T-helper 17 cell (primary cell): ENCODE measurements at places on chromosomes 16 and 17.

GRCh38 chr16:57628783-57629293 lies 408 bp downstream of the ADGRG1 start:
- DNase-seq, result no peak

DNA sequence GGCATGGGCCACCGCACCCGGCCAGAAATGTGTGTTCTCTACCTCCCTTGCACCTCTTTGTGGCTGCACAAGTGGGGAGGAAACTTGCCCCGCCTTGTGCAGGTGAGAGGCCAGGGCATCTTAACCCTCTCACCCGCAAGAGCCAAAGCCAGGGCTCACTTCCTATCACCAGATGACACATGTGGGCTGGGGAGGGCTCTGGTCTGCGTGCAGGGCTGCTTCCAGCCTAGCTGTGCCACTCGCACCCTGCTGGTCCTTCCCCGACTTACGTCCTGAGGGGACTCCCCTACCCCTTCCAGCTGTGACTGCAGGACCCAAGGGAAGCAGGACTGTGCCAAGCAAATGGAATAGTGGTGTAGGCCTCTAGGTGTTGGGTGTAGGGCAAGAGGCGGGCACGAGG lies 6.9 kb downstream of the MIEF2 start:
- no peak for DNase-seq

GRCh38 chr16:28181515-28181914 lies 30.2 kb downstream of the XPO6 start:
- no peak for DNase-seq

- no peak for DNase-seq
Measured at GRCh38 chr17:80573701-80574100, 29.1 kb downstream of the RPTOR start.

- peak; percentile 19 for DNase-seq
Measured at GRCh38 chr17:44314869-44315661, 6.7 kb downstream of the RUNDC3A start.

GRCh38 chr17:66995944-66996343 lies 31.4 kb downstream of the CACNG4 start:
- DNase-seq, result no peak

DNA sequence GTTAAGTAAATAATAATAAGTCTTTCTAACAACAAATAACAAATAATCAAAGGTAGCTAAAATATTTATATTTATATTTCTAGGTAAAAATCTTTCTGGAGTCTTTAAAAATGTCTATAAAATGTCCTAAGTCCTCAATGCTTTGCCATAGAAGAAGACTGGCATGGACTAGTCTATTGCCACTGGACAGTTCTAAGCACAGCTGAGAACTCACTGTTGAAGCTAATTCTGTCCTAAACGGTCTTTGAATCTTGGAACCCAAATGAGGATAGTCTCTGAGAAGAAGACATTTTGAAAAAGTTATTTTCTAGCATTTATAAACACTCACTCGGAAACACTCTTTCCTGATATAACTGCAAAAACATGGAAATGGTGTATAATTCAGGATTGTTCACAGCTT lies 539 bp downstream of the MYH8 start:
- DNase-seq, result no peak

DNA sequence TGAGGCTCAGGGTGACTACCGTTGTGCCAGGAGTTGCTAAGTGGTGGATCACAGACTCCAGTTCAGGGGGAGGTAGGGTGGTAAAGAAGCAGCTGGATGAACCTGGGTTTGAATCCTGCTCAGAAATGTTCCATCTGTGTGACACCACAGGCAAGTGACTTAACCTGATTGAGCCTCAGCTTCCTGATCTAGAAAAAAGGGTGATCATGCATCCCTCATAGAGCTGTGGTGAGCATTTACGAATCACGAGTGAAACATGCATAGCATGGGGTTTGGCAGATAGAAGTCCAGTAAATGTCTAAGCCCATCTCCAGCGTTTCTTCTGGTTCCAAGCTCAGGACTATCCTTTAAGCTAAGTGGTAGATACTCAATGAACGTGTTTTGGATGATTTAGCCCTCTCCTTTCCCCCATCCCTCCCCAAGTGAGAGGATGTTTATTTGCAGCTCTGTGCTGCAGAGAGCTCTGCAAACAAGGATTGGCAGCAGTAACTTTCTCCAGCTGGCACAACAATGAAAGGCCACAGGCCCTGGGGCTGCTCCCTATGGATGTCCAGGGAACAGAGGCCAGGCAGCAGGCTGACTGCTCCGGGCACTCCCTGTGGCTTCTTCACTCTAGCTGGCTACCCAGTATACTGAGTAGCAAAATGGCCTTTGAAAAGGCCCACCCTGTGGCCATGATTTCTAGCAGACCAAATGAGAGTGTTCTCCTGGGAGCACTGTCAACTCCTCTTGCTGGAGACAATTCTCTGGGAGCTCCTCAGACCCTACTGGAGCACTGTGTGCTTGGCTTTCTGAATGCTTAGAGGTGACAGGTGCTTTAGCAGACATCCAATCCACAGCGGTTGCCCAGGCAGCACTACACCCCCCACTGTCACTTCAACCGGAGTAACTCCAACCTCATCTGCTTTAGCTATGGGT lies 21.3 kb downstream of the CA4 start:
- no peak for DNase-seq
